ENCODE measurements at places on chromosomes 5 and 9. TPM values are rescaled to one million over a fixed set of nuclear protein-coding genes. Genes with fewer than 3 reads are reported as not detected.

GRCh38 chr9:119841016-119841415 is 471.8 kb upstream of the BRINP1 start:
- DNase-seq, result no peak

The FBXL7 gene
- total RNA-seq, result 20.6 TPM

- no peak for DNase-seq
Observed at GRCh38 chr5:168093200-168093910, 198.1 kb upstream of the WWC1 start.

The ZFP2 gene
- total RNA-seq, result 5.4 TPM

- no peak for DNase-seq
Observed at GRCh38 chr5:65737842-65738241, 15.8 kb downstream of the NLN start.

Data from sigmoid colon (tissue), 7 donors.